ENCODE measurements at places on chromosomes 1 and 21. TPM values are rescaled to one million over a fixed set of nuclear protein-coding genes. Genes with fewer than 3 reads are reported as not detected.

IPO13 gene
- total RNA-seq = 14.2 TPM

- DNase-seq = no peak
These were observed 52.2 kb downstream of the RAB3GAP2 start for GRCh38 chr1:220219865-220220698.

DNA sequence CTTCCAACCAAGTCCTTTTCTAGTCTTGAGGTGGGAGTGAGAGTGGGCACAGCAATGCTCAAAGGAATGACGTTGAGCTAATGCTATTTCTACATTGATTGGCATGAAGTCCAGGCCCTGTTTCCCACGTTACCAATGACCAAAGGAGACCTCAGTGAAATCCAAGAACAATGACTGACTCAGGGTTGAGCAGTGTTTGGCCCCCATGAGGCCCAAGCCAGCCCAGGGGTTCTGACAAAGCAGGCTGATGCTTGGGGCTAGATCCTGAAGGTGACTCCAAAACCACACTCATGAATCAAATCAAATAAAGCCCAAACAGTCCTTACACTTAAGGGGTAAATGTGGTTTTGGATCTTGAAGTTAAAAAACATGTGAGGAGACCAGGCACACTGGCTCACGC lies 278.5 kb upstream of the GJB5 start:
- no peak for DNase-seq

DNA sequence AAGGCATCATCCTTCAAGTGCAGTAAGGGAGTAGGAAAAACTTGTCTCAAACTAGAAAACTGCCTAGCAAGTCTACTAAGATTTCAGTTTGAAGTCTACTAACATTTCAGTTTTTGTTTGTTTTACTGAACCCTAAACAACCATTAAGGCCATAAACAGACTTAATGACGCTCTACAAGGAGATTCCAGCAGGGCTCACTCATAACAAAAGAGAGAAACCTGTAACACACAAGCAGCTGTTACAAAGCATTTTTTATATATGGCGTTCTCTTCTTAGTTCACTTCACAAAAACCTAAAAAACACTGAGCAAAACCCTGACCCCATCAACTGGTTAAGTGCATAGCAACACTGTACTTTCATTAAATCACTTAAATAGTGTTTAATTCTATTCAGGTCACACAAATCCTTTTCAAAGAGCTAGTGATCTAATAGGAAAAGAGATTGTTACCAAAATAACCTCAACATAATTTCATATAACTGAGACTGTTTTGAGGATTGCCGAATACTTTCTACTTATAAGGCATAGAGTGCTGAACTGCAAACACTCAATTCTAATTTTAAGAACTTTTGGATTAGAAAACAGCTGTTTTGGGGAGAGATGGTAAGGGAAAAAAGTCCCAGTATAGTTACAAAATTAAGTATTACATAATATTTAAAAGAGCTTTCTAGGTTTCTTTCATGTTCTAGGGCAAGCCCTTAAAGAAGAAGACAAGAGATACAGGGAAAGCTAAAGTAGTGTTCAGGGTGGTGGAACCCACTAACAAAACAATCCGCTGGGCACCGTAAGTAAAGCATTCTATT lies 1.4 kb downstream of the B3GALNT2 start:
- DNase-seq = no peak

DNA sequence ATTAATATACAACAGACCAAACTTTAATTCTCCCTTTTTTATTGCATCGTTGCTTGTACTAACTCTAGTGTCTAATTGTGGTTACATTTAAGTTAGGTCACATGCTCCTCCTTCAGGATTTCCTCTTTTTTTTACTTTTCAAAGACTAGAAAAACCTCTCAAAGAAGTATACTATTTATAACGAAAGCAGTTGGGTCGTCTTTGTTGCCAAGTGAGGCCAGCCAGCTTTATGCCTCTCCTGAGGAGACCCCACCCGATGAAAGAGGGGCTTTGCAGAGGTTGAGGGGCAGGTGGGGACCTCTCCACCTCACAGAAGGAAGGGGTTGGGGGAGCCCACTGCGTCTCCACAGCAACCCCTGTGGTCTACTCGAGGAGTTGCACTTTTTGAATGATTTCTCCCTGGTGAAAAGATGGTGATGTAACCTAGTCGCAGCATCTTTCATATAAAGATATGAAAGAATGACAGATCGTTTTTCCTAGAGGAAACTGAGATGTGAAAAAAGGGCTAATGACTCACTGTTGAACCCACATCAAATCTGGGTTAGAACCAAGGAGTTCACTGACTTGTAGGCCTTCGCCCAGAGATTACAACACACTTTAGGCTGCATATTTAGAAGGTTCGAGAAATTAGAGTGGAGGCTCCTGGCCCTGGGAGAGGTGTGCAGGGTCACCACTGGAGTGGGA lies 6.4 kb downstream of the TGFB2 start:
- DNase-seq = peak; percentile 33

GRCh38 chr21:38790059-38790458 lies 15.7 kb upstream of the ETS2 start:
- DNase-seq = no peak

DNA sequence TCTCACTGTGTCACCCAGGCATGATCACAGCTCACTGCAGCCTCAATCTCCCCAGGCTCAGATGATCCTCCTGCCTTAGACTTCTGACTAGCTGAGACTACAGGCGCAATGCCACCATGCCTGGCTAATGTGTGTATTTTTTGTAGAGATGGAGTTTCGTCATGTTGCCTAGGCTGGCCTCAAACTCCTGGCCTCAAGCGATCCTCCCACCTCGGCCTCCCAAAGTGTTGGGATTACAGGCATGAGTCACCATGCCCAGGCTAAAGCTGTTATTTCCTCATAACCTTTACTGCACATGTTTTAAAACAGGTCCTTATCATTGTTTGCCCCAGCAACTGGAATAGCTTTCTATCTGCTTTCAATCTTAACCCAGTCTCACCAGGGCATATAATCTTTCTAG lies 2.9 kb downstream of the SARS1 start:
- DNase-seq = no peak

- DNase-seq = no peak
These were observed 37.9 kb downstream of the GABPA start for GRCh38 chr21:25772686-25773085.

- no peak for DNase-seq
These were observed 24.8 kb upstream of the ZMYM4 start for GRCh38 chr1:35243691-35244090.

DNA sequence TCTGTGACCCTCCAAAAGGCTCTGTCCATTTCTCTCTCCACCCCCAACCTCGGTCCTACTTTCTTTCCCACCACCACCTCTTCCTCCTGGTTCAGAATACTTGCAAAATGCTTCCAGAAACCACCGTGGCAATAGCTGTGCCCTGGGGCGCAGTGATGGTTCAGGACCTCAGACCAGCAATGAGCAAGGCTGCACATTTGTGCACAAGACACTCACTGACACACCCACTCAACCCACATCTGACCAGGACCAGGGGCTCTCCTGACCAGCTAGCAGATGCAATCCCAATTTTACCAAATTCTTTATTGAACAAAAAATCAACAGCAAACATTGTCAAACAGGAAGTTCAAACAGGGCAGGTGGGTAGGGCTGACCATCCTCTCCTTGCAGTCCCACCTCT lies 25.7 kb downstream of the SPOCD1 start:
- no peak for DNase-seq

EGLN1 gene
- 23.0 TPM for total RNA-seq

DNA sequence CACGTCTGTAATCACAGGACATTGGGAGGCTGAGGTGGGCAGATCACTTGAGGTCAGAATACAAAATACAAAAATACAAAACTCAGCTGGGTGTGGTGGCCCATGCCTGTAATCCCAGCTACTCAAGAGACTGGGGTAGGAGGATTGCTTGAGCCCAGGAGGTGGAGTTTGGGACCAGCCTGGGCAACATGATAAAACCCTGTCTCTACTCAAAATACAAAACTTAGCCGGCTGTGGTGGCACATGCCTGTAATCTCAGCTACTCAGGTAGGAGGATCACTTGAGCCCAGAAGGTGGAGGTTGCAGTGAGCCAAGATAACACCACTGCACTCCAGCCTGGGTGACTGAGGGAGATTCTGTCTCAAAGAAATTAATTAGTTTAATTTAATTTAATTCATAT lies 6.5 kb upstream of the ITLN1 start:
- DNase-seq = no peak

- DNase-seq = no peak
These were observed 341.9 kb downstream of the PTBP2 start for GRCh38 chr1:97063532-97063931.

DNA sequence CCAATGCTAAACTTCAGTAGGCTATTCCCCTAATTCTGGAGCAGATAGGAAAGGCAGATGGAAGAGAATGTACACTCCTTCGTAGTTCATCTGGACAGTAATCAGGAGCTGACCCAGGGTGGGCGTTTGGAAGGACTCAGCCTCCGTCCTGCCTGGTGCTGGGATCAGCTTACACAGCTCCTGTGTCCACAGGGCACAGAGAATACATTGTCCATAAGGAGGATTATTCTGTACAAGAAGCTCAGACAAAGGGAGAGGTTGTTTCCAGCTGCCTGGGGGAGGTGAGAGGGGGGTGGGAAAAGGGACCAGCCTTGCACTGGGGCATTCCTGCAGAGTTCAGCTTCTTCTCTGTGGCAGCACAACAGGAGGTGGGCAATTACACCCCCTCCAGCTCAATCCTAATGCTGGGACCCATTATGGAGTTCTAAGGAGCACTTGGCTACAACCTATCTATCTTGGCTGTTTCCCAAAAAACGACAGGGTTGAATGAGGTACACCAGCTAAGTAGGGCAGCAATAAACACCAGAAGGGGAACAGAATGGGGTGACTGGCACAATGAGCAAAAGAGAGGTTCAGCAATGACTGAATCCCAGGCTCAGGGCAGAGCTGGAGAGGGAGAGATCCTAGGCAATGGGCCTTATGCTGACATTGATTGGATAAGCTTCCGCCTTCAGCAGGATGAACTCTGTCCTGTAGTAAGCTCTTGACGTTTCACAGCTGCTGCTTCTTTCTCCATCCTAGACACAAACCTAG lies 7.4 kb downstream of the MED8 start:
- no peak for DNase-seq

GRCh38 chr1:3221112-3222041 lies 152.4 kb downstream of the PRDM16 start:
- no peak for DNase-seq

DNA sequence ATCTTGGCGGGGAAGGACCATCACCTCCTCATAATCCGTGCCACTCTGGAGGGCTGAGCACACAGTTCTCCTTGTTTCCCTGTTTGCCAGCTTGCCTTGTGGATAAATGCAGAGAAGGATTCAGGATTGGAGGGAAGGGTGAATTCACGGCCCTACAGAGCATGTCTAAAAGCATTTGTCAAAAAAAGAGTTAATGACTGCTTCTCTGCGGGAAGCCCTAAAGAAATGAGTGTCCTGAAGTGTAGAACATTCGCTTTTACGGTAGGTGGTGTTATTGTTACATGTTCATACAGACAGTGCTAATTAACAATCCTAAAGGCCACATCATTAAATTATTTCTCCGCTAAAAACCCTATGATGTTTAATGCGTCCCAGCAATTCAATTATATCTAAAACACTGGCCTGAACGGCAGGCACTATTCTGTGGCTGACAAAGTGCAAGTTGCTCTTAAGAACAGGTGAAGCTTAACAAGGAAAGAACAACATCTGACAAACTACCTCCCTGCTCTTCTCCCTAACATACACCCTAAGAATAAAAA lies 112.3 kb upstream of the NFIA start:
- no peak for DNase-seq

LPAR3 gene
- total RNA-seq = 0.97 TPM

CATSPER4 gene
- total RNA-seq = not detected

- no peak for DNase-seq
These were observed 6.9 kb downstream of the DIRAS3 start for GRCh38 chr1:68043443-68044090.

FCRL5 gene
- total RNA-seq = 3.8 TPM

DNA sequence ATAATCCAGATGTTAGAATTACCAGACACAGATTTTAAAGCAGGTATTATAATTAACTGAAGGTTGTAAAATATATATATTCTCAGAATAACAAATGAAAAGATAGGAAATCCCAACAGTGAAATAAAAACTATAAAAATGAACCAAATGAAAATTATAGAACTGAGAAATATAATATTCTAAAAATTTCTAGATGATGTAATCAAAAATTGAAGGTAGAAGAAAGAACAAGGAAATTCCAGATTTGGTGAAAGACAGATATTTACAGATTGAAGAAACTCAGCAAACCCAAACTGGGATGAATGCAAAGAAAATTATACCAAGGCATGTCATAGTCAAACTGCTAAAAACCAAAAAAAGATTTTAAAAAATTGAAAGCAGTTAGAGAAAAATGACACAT lies 729.4 kb downstream of the MATN1 start:
- DNase-seq = no peak

All from naive thymus-derived CD4-positive, alpha-beta T cell (primary cell).